Hepatocyte (in vitro differentiated cells): ENCODE measurements at places on chromosomes 3 and 15. TPM values are rescaled to one million over a fixed set of nuclear protein-coding genes. Genes with fewer than 3 reads are reported as not detected.

Gene GPX1
- total RNA-seq, result 186 and 205 TPM in 2 replicates

GRCh38 chr3:17850448-17850847, 108.0 kb upstream of the TBC1D5 start:
- H3K27ac ChIP-seq, result no peak overlapping the region
- no peak for DNase-seq
- no peaks in the 10 kb centered on the region for H3K4me1 ChIP-seq
- H3K36me3 ChIP-seq, result no peaks in the 10 kb centered on the region
- no peak overlapping the region for H3K4me3 ChIP-seq

- H3K27me3 ChIP-seq, result no peaks in the 10 kb centered on the region
- H3K4me3 ChIP-seq, result no peak overlapping the region
- no peaks in the 10 kb centered on the region for H3K36me3 ChIP-seq
Observed at GRCh38 chr15:76398317-76399104, 61.9 kb downstream of the ISL2 start.

- no peak overlapping the region for H3K4me3 ChIP-seq
- peaks cover 16% of the 10 kb centered on the region for H3K4me1 ChIP-seq
- H3K36me3 ChIP-seq, result no peaks in the 10 kb centered on the region
- no peak for DNase-seq
- no peak overlapping the region for H3K27ac ChIP-seq
Observed at GRCh38 chr15:68609629-68610028, 30.8 kb downstream of the CORO2B start.

DNA sequence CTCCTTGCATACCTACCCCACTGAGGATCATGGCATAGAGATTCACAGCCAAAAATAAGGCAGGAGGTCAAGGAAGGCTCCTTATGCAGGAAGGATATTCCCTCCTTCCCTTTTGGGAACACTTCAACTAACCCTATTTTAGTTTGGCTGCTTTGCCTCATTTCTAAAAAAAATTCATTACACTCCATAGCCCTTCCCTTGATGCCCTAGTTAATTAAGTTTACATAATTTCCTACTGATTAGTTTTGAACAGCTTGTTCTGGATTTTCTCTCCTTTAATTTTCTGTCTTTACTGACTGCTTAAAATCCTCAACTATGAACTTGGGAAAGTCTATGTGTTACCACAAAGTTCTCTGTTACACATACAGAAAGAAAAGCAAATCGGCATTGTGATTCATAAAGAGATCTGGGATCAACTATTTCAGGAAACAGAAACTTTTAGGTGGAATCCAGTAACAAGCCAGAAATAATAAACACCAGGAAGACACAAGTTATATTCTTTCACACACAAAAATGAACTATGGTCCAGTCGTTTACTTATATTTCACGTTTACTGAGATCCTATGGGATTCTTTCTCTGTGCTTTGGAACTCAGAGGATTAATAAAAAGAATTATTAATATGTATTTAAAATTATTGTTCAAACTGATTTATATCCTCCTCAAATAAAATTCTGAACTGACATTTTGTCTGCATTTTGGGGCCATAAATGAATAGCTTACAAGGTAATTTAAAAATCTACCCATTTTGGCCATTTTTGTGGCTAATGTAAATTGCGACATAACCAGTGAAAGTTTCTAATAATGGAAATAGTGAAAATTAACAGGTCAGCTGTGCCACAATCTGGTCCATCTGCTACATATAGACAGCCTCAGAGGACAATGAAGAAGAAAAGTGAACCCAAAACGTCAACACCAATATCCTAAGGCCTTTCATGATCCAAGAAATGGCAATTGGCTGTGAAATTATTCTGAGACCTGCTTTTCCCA, 113.8 kb downstream of the FRMD5 start:
- no peak for DNase-seq
- H3K27ac ChIP-seq, result no peak overlapping the region
- H3K4me1 ChIP-seq, result no peaks in the 10 kb centered on the region
- no peak overlapping the region for H3K4me3 ChIP-seq
- H3K36me3 ChIP-seq, result no peaks in the 10 kb centered on the region
- H3K27me3 ChIP-seq, result no peaks in the 10 kb centered on the region

DNA sequence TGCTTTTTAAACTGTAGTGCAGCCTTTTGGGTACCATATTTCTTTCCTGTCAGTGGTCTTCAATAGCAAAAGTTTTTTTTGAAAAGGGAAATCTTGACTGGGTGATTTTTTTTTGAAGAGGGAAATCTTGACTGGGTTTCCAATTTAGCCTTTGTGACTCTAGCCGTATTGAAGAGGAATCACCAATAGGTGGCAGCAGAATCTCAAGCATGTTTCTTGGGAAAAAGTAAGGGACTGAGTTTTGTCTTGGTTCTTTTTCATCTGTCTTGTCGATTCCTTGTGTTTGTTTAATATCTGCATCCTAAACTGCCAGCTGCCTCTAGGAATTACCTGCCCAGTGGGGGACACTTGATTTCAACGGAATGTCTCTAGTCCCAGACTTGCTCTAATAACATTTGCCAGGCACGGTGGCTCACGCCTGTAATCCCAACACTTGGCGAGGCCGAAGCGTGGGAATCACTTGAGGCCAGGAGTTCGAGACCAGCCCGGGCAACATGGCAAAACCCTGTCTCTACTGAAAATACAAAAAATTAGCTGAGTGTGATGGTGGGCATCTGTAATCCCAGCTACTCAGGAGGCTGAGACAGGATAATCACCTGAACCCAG, 89.2 kb downstream of the RBPMS2 start:
- no peak overlapping the region for H3K4me3 ChIP-seq
- H3K36me3 ChIP-seq, result peaks cover 3% of the 10 kb centered on the region
- peak; percentile 71 for DNase-seq
- H3K27me3 ChIP-seq, result no peaks in the 10 kb centered on the region
- no peak overlapping the region for H3K27ac ChIP-seq

- no peaks in the 10 kb centered on the region for H3K36me3 ChIP-seq
- no peak overlapping the region for H3K4me3 ChIP-seq
- no peaks in the 10 kb centered on the region for H3K4me1 ChIP-seq
- no peak for DNase-seq
Observed at GRCh38 chr3:71478568-71478967, 105.0 kb downstream of the FOXP1 start.

Gene NUP210
- 8.3 and 8.4 TPM in 2 replicates for total RNA-seq

Gene QTRT2
- total RNA-seq, result 14.7 and 18.3 TPM in 2 replicates

GRCh38 chr3:156558389-156558788, 3.5 kb upstream of the SSR3 start:
- peaks cover 4% of the 10 kb centered on the region for H3K4me1 ChIP-seq
- H3K27ac ChIP-seq, result no peak overlapping the region
- H3K36me3 ChIP-seq, result no peaks in the 10 kb centered on the region
- DNase-seq, result no peak

DNA sequence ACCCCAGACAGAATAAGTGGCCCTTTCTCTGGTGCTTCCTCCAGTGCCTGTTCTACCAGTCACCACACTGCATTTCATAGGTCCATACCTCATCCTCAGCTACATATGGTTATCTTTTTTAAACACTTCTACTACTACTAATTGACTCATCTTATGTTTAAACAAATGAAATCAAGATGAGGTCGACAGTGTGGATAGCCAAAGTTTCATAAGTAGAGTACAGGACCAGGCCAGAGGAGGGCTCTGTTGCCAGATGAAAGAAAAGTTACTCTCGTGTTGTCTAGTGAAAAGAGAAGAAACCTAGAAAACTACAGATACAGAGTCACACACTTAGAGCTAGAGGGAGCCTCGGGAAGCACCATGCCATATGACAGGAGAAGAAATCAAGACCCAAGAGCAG, 296.1 kb downstream of the VPS13C start:
- no peak overlapping the region for H3K4me3 ChIP-seq
- H3K4me1 ChIP-seq, result no peaks in the 10 kb centered on the region
- no peaks in the 10 kb centered on the region for H3K27me3 ChIP-seq
- no peak overlapping the region for H3K27ac ChIP-seq
- no peak for DNase-seq

DNA sequence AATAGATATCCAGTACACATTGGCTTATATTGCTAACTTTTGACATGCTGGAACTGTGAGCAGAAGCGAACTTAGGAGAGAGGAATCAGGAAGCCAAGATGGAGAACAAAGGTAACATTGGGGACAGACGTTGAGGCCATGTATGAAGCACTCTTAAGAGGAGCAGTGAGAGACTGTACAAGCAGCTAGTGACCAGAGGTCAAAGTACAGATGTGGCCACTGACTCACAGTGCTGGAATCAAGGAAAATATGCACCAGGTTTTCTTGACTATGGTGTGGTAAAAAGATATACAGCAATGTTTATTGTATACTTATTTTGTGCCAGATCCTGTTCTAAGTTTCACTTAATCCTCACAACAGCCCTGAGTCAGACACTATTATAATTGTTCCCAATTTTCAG, 2.0 kb upstream of the IL20RB start:
- H3K27ac ChIP-seq, result peak overlapping the region; percentile 91
- peak; percentile 69 for DNase-seq
- no peaks in the 10 kb centered on the region for H3K27me3 ChIP-seq
